Urothelium cell line (cell line): ENCODE measurements at places on chromosomes 6 and 20.

- DNase-seq = no peak
Measured at GRCh38 chr20:62553136-62553837, 77.5 kb upstream of the GATA5 start.

DNA sequence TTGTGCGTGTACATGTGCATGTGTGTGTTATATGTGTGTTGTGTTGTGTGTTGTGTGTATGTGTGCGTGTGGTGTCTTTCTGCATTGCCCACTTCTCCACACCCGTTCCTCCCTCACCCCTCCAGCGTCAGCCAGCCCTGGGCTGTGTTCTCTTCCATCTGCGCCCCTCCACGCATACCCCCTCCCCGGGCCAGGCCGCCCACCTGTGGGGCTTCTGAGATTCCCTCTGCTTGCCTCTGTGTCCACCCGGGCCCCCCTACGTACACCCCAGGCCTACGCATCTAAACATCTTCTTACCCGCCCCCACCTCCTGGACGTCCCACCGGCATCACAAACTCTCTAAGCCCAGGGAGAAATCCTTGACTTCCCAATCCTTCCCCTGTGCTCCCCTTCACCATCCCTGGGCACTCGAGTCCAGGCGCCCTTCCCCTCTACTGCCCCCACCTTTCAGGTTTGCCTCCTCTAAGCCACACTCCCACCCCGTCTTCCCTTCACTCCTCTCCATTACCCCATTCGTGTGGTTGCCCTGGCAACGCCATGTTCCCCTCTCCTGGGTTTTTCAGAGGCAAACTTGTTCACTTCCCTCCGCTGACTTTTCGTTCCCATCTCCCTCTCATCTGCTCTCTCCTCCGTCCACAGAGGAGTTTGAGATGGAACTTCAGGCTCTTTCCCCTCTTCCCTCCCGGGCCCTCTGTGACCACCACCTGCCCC is 81.7 kb upstream of the NNAT start:
- DNase-seq = no peak

DNA sequence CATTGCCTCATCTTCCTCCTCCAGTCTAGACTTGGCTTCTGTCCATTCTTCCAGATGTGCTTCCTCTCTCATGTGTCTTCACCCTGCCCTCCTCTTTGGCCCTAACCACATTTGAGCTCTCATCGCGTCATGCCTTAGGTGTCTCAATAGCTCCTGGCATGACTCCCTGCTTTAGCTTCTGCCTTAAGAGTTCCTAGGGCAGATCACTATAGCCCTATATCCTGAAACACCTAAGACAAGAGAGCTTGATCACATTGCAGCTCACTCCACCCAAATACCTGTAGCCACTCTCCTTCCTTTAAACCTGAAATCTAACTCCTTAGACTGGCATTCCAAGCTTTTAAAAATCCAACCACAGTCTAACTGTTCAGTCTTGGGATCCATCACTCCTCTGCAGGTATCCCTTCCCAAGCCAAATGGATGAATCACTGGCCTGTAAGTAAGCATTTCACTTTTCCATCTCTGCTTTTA is 69.0 kb upstream of the STXBP5 start:
- peak; percentile 50 for DNase-seq

GRCh38 chr6:68728159-68728979 is 93.3 kb downstream of the ADGRB3 start:
- DNase-seq = no peak

DNA sequence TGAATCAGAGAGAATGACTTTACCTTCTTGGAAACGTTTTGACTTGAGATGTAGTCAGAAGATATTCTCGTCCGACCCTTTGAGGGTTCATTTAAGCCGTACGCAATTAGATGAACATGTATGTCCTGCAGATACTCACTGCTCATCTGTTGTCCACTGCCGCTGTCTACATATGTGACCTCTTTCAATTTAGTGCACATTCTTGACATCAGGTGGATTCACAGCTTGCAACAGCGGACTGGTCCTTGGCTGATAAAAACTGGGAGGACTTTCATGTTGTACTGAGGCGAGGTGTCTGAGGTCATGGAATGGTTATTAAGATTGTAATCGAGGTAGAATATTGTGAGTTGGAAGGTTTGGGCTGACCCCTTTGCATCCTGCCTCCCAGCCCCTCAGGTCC is 194.2 kb downstream of the JARID2 start:
- DNase-seq = no peak

DNA sequence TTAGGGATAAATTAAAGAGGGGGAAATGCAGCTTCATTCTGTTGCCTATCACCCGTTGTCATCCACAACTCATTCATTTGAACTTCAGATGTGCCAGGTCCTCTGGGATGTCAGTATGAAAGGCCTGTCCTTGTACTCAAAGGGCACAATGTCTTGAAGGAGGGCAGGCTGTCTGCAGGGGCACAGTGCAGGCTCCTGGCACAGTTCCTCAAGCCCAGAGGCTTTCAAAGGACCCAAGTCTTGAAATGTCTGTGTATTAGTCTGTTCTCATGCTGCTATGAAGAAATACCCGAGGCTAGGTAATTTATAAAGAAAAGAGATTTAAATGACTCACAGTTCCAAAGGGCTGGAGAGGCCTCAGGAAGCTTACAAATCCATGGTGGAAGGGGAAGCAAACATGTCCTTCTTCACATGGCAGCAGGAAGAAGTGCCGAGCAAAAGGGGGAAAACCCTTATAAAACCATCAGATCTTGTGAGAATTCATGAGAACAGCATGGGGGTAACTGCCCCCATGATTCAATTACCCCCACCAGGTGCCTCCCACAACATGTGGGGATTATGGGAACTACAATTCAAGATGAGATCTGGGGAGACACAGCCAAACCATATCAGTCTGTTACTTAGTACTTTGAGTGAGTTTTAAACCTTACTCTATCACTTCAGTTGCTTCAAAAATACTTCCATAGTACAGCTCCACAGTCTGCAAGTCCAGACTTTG is 9.4 kb downstream of the SNX9 start:
- no peak for DNase-seq

GRCh38 chr6:102417368-102417998 is 1024.0 kb downstream of the GRIK2 start:
- no peak for DNase-seq

- no peak for DNase-seq
Measured at GRCh38 chr20:24731312-24731711, 217.8 kb upstream of the CST7 start.

DNA sequence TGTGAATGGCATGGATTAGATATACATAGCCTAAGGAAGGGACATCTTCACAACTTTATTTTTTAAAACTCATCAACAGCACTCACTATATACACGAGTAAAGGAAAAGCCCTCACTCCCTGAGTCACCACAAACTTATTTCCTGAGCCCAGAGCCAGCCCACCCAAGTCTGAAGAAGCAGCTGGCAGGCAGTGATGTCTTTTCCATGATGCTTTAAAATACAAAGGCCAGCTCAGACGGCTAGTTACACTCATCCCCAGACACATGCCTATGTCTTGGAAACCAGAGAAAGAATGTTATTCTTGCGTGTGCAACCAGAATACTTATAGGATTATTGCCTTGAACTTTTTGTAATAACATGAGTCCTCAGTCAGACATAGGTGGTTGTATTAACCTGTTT is 114.4 kb downstream of the ADGRG6 start:
- peak; percentile 64 for DNase-seq

DNA sequence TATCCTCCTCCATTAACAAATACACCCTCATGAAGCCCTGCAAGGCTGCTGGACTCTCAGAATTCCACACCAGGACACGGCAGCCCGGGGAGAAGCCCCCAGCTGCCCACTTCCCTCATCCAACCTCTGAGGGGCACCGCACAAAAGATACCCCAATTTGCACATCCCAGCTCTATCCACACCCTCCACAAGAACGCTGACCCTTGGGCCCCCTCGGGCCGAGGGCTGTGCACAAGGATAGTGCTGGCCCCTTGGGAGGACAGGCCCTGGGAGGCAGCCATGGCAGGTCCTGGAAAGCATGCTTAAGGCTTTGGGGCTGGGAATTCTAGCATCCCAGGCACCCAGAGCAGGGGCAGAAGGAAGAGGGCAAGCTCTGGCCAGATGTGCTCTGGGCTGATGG is 112.8 kb upstream of the PRND start:
- DNase-seq = no peak

DNA sequence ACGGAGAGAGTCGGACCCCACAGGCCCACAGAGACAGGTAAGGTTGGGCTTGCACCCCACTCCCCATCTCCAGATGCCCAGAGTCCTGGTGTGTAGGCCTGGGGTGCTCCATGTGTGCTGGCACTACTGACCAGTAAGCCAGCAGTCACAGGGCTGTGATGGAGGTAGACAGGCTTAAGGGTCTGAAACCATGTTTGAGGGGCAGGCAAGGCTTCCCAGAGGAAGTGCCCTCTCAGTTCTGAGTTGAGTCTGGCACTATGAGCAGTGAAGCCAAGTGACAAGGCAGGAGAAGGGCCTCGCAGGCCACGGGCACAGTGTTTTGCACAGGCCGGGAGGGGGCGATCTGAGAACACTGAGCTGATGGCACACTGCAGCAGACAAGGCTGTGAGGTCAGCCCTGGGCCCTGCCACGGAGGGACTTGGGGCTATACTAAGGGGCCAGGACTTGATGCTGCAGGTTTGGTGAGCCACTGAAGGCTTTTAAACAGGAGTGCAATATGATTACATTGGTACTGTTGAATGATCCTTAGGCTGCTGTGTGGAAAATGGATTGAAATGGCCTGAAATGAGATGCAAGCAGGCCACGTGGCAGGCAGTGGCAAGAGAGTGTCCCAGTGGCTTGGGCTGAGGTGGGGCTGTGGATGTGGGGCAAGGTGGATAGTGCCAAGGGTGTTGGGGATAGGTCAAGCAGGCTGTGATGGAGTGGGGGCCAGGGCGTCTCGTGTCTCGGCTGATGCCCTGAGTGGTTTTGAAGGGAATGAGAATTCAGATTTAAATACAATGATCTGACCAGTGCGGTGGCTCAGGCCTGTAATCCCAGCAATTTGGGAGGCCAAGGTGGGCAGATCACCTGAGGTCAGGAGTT is 20.3 kb downstream of the TTBK1 start:
- DNase-seq = peak; percentile 86

DNA sequence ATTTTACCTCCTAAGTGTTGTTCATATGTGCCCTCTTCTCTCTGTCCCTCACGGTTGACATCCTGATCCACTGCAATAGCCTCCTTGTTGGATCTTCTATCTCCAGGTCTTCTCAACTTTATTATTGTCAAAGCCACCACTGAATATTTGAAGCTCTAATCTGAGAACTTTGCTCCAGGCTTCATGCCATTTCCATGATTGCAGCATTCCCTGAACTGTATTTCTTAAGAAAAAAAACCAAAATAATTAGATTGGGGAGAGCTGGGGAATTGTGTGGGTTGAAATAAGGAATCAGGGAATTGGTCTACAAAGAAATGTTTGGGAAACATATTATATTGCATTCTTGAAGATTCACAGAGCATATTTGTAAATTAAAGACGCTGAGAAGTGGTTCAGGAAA is 2.5 kb upstream of the STX7 start:
- DNase-seq = no peak

DNA sequence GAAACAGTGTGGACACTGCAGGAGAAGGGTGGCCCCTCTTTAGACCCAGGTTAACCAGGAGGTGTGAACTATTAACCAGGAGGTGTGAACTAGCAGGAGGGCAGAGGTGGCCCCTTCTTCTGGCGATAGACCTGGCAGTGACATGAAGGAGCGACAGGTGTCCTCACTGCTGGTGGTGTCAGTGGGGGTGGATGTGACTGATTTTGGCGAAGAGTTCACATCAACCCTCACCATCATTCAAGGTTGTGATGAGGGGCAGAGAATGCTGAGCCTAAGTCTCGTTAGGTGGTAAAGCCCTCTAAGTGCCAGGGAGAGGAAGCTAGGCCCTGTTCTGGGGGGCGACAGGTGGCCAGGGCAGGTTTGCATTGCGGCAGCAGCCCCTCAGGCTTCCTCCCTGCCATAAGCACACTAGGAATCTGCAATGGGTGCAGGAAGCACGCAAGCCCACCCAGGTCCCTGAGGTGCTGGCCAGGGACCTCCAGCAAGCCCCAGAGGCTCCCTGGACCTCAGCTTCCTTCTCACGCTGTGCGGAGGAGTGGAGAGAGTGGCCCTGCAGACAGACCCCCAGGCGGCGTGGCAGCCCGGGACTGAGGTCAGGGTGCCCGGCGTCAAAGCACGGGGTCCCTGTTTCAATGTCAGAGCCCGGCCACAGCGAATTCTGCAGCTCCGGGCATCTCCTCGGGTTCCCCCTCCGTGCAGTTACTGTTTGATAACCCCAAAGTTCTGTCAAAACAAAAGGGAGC is 13.7 kb downstream of the NPEPL1 start:
- no peak for DNase-seq

GRCh38 chr20:15091421-15092037 is 754.1 kb upstream of the FLRT3 start:
- DNase-seq = no peak

- no peak for DNase-seq
Measured at GRCh38 chr6:44049163-44049988, 77.9 kb downstream of the MRPL14 start.

GRCh38 chr6:27541212-27541932 is 68.5 kb upstream of the ZNF184 start:
- no peak for DNase-seq

- DNase-seq = no peak
Measured at GRCh38 chr6:168961264-168961656, 292.4 kb downstream of the THBS2 start.

DNA sequence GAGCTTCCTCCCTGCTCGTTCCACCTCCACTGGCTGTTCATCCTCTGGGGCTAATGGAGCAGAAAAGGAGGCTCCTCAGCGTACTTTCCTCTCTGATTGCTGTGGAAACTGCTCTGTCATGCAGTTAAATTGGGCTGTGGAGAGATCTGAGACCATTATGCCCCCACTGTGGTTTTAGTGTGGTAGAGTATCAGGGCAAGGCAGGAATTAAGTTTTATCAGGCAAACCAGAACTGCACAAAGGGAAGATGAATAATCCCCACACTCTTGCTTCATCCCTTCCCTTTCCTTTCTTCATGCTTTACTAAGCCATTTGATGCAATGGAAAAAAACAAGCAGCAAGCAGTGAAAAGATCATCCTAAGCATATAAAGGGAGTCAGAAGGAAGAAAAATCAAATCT is 11.9 kb upstream of the ME1 start:
- no peak for DNase-seq

- DNase-seq = no peak
Measured at GRCh38 chr20:10490706-10491105, 55.6 kb downstream of the SLX4IP start.

DNA sequence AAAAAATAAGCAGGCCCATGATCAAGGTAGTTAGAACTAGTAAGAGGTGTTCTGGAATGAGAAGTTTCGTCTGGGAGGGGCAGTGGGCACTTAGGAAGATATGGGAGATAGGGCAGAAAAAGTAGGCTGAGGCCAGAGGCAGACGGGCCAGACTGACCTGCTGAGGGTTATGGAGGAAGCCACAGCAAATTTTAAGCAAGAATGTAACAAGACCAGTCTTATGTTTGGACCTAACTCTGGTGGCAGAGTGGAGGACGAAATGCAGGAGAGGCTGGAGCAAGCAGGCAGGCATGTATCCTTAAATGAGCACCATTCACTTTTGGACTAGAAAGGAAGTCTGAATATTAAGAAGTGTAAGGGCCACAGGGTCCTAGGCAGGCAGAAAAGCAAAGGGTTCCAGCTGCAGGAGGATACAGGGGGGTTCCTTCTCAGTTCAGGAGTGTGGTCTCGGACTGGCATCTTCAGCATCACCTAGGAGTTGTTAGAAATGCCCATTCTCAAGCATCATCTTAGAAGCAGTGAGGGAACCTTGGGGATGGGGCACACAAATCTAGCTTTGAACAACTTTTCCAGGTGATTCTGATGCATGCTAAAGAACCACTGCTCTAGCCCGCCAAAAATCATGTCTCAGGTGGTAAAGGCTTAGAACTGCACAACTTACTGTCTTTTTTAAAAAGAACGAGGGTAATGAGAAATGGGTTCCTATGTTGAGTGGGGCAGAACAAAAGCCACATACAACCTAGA is 1.7 kb upstream of the DSTN start:
- DNase-seq = peak; percentile 4

- DNase-seq = no peak
Measured at GRCh38 chr6:23477586-23477985, 648.4 kb upstream of the NRSN1 start.
